ENCODE measurements at places on chromosomes 11 and 22. TPM values are rescaled to one million over a fixed set of nuclear protein-coding genes. Genes with fewer than 3 reads are reported as not detected.

GRCh38 chr11:47378010-47378835, at the start of gene SPI1:
Gene SPI1, minus strand, starts transcription at chr11:47378547. Its CDS starts 194 bp downstream, at chr11:47378353.
- H3K27ac ChIP-seq = no peak within 1 kb of the TSS
- peak within 1 kb of the TSS; percentile 94 for H3K4me3 ChIP-seq
- peaks cover 34% of the 10 kb centered on the region for H3K36me3 ChIP-seq
- no peaks in the 10 kb centered on the region for H3K27me3 ChIP-seq
- peak; percentile 67 for DNase-seq

DNA sequence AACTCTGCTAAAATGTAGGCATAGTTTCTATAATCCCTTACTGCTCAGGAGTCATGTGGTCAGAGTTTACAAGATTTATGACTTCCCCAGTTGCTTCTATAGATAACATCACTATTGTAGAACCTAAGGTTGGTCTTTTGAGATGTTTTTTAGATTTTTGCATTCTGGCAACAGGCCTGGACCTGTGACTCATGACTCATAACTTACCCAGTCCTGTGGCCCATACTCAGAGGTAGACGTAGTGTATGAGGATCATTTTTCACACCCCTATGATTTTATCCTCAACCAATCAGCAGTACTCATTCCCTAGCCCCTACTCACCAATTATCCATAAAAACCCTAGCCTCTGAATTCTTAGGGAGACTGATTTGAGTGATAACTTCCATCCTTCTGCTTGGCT, 384.4 kb upstream of the DDI1 start:
- peaks cover 43% of the 10 kb centered on the region for H3K4me1 ChIP-seq
- no peak overlapping the region for H3K4me3 ChIP-seq
- no peak for DNase-seq
- no peaks in the 10 kb centered on the region for H3K36me3 ChIP-seq

GRCh38 chr11:10444725-10445315, 10.2 kb upstream of the AMPD3 start:
- H3K4me1 ChIP-seq = peaks cover 53% of the 10 kb centered on the region
- no peak overlapping the region for H3K4me3 ChIP-seq
- H3K27me3 ChIP-seq = no peaks in the 10 kb centered on the region
- no peaks in the 10 kb centered on the region for H3K36me3 ChIP-seq
- H3K27ac ChIP-seq = peak overlapping the region; percentile 24

DNA sequence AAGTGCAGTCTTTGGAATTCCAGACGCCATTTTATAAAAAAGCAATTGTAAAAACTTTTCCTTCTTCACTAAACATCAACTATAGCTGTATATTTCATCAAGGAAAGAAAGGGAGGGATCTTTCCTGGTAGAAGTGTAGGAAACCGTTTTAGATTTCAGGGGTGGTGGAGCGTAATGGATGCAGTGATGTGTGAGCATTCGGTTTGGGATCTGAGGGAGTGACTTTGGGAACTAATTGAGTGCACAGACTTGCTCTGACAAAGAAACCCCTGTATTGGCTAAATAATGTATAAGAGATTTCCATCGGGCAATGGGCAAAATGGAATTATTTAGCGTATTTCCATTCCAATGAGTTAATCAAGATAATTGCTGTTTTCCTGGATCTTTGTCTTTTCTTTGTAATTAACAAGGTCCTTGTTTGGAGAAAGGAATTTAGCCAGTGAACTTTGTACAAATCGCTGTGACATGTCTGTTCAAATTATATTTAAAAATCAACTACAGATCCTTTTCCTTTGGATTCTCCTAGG, 125.0 kb upstream of the NARS2 start:
- no peaks in the 10 kb centered on the region for H3K4me1 ChIP-seq
- H3K27ac ChIP-seq = no peak overlapping the region

DNA sequence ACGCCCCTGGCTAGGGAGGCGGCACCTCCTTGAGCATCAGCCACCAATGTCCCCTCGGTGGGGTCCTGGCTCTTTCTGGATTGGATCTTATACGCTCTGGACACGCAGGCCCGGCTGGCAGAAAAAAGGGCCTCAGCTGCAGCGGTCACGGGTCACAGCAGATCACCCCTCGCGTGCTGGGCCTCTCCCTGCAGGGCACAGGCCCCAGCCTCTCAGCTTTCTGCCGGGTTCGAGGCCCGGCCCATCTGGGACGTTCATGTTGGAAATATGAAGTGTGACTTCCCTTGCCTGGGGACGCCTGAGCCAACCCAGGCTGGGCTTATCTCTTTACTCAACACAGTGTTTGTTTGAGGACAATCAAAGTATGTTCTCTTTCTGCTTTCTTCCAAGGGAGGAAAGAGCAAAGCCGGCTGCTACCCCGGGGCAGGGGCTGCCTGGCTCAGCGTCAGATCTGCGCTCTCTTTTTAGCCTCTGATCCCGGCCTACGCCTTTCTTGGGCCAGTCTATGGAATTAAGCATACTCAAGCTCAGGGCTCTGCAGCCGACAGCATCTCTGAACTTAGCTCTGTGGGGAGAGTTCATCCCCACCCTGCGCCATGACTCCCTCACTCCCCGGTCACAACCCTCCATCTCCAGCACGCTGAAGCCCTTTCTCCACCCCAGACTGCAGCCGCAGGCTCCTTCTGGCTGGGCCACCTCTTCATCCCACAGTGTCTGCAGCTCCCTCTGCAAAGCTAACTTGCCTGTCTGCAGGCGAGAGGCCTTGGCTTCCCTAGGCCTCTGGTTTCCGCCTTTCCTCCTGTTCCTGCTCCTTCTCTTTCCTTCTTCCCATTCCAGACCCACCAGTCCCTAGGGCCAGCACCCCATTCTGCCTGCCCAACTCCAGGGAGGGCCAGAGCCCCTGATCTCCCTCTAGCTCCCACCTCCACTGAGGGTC, 38.8 kb downstream of the ADAMTS15 start:
- DNase-seq = no peak
- H3K27me3 ChIP-seq = no peaks in the 10 kb centered on the region
- no peaks in the 10 kb centered on the region for H3K36me3 ChIP-seq
- no peak overlapping the region for H3K27ac ChIP-seq
- H3K4me3 ChIP-seq = no peak overlapping the region

DNA sequence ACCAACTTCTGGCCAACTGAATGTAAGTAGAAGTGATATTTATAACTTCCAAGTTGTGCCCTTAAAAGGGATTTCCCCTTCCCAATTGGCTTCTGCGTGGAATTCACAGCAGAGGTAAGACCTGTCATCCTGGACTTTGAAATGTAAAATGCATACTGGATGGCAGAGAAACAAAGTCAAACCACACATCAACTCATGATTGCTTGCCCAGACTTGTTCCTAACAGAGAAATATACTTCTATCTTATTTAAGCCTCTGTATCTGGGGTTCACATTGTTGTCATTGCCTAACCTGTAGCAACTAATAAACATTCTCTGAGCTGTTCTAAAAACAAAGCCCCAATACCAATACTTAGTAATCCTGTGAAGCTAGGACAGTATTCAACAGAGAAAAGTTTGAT, 6.2 kb downstream of the ME3 start:
- H3K4me1 ChIP-seq = peaks cover 2% of the 10 kb centered on the region
- H3K4me3 ChIP-seq = no peak overlapping the region

GRCh38 chr11:124240621-124241397, at the start of gene OR8G1:
Gene OR8G1, plus strand, starts transcription at chr11:124241095. Its CDS starts 8,581 bp downstream, at chr11:124249676.
- no peaks in the 10 kb centered on the region for H3K36me3 ChIP-seq
- no peak for DNase-seq
- peaks cover 3% of the 10 kb centered on the region for H3K27me3 ChIP-seq

TENM4 gene
- 1.9 TPM for total RNA-seq

SLC22A24 gene
- not detected for total RNA-seq

Data from activated B cell treated with CpG ODN at 0.5 μM for 24 hours (primary cell).